ENCODE measurements at places on chromosomes 1 and 21.
A peak's percentile ranks its signal among the peaks of the same experiment; 100 is the strongest.

DNA sequence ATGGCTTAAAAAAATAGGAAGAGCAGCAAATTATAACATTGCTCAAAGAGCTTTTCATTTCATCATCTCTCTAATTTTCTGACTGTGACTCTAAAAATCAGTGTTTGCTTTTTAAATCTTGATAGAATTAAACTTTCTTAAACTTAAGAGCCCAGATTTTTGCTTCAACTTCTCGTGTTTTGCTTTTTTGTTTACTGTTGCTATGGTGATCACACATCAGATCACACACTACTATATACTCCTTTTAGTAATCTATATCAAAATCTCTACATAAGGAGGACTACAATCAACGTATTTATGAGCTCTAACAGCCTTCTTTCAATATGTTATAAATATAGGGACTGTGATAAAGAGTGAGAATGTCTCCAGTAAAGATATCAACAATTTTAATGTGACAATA is 537.3 kb downstream of the KCNT2 start:
- no peak for DNase-seq

GRCh38 chr1:232344791-232345399 is 285.0 kb downstream of the SIPA1L2 start:
- no peak for DNase-seq

DNA sequence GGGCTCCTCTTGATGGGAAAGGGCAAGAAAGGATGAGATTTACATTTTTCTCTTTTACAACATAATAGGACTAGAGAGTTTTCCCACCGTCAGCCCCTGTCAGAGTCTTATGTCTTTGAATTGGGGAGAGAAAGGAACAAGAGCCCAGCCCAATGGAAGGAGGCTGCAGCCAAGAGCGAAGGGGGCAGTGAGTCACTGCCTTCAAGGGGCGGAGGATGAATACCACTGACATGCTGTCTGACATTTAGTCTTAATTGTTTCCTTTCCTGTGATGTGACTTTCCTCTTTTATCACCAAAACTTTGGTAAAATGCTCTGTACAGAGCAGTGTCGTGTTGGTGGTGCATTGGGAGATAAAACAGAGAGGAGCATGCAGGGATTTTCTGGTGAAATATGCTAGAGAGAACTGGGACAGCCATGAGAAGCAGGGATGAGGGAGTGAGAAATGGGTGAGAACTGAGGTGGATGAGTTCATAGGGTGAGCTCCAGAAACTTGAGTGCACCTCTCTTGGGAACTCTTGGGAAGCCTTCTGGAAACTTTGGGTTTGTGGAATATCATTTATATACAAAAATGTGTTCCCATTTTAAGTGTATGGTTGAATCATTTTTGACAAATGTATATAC is 179.9 kb upstream of the FGGY start:
- DNase-seq: no peak

- DNase-seq: no peak
Observed at GRCh38 chr1:191620883-191621282, 537.4 kb upstream of the RGS18 start.

- no peak for DNase-seq
Observed at GRCh38 chr1:47547753-47548573, 110.1 kb downstream of the FOXD2 start.

- no peak for DNase-seq
Observed at GRCh38 chr1:241215683-241216082, 141.3 kb downstream of the RGS7 start.

- DNase-seq: no peak
Observed at GRCh38 chr1:219427403-219427802, 185.5 kb downstream of the ZC3H11B start.

- DNase-seq: no peak
Observed at GRCh38 chr1:46005594-46005993, 126.8 kb downstream of the PIK3R3 start.

DNA sequence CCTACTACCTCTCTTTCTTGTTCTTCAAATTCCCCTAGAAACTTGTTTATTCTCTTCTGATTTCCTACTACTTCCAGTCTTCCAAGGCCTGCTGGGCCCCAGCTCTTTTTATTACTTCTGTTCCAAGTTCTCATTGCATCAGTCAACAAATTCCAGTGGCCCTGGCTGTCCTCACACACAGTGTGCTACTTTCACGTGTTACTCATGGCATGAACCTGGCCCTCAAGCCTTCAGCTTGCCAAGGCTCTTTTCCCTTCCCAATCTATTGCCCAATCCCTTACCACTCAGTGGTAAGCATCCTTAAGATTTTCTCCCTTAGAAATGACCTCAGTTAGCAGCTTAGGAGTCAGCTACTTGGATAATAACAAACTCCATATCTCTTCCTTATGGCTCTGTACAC is 613.5 kb downstream of the LMO4 start:
- DNase-seq: no peak

DNA sequence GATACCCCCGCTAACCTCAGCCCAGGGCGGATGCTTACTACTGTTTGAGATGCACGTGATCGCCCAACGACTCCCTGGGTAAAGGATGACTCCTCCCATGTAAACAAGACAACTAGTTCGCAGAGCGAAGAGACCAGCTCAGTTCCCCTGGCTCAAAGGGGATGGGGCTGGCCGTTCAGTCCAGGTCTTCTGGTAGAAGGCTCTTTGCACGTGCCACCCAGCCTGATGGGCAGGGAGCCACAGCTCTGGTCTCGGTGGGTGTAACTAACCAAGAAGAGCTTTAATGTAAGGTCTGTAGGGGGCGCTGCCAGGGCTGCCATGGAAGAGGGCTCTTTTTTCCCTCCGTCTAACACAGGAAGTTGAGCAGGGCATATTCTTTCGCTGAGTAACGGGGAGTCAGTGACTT is 49.4 kb upstream of the PARP1 start:
- DNase-seq: no peak

GRCh38 chr21:44083631-44084291 is 23.4 kb upstream of the PWP2 start:
- DNase-seq: no peak

DNA sequence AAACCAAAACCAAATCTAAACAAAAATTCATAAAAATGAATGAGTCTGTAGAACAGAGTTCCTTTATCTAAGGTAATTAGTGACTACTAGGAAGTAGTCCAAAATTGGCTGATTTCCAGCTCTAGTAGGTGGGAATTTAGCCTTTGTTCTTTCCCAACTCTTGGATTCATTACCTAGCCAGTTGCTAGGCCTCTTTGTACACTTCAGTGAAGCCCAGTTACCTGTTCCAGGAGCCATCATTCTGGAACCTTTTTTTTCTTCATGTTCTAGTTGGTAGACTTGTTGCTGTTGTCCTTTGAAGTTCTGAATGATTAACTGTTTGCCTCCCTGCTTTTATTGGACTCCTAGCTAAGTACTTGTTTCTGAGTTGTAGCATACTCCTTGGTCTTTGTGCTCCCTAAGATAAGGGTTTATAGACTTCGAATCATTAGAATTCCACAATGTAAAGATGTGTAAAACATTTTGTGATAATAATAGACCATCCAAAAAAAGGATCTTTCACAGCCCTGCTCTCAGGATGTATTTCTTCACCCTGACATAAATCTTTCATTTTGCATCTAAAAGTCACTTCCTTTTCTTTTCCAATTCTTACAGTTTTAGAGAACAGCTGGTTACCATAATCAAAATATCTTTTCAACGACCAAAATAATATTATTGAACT is 9.8 kb downstream of the PLA2G4A start:
- no peak for DNase-seq

GRCh38 chr1:229751610-229752009 is 125.6 kb downstream of the URB2 start:
- no peak for DNase-seq

DNA sequence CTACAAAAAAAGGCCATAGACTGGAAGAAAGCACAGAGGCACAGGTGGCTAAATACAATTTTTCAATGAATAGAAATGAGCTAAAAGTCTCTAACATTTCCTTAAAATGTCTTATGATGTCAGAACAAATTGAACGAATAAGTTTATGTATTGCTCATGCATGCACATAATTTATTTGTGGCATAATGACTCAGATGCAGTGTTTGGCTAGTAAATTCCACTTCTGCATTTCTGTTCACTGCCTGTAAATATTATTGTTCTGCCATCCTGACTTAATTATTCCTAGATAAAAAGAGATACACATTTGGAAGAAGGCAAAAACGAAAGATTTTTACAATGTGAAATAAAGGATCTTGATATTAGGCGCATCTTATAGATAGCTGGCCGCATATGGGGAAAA is 26.6 kb upstream of the EXO1 start:
- DNase-seq: no peak

DNA sequence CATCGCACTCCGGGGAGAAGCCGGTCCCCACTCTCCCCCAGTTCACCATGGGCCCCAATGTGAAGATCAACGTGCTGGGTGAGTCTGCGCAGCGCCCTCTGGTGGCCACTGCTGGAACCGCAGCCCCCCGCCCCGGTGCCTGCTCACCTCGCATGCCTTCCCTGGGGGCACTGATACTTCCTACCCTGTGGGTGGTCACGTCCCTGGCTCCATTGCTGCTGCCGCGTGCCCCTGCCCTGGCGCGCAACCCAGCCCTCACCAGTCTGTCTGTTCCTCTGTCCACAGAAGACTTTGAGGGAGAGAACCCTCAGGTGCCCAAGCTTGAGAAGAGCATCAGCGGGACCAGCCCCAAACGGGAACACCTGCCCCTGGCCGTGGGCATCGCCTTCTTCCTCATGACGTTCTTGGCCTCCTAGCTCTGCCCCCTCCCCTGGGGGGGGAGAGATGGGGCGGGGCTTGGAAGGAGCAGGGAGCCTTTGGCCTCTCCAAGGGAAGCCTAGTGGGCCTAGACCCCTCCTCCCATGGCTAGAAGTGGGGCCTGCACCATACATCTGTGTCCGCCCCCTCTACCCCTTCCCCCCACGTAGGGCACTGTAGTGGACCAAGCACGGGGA is 7.6 kb downstream of the EFNA3 start:
- peak; percentile 89 for DNase-seq

DNA sequence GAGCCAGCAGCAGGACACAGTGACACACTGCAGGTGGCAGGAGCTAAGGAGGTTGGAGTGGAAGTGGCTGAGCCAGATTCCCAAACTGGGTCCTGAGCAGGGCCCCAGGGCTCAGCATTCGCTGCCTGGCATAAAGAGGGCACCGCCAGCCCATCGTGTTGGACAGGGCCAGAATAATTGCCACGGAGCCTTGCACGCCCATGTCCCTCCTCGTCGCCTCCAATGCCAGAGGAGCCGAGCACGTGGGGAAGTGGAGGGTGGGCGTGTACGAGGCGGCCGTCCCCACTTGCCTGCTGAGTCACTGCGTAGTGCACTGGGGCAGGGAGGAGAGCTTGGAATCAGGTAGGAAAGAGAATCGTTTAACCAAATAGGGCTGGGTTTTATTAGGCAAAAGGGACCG is 26.1 kb upstream of the LRRC47 start:
- DNase-seq: no peak

GRCh38 chr21:14321042-14321441 is 61.9 kb downstream of the HSPA13 start:
- no peak for DNase-seq

DNA sequence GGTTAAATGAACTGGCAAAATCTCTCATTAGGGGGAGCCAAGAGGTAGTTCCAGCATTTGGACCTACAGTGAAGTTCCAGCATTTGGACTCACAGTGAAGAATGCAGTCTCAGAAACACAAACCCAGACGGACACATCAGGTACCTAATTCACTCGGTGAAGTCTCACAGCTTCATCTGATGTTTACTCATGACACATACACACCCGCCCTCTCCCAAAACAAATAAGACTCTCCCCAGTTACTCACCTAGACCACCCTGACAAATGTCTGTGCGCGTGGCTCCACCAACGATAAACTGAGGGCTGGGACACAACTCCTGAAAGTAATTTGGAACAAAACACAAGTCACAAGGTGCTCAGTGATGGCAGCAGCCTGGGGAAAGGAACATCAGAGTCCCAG is 11.4 kb downstream of the CAPN8 start:
- no peak for DNase-seq

DNA sequence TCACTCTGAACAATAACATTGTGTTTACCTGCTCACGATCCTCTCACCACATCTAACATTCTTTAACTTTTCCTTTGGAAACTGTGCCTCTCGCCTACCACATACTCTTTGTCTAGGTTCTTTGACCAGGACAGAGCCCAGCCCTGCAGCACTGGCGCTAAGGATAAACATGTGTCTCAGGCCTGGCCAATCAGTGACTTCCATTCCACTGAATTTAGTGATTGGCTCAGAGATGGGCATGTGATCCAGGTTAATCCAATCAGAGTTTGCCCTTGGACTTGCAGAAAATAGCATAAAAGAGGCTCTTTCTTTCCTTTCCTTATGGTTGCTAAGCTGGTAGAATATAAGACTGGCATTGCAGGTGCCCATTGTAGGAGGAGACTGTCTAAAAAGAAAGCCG is 605.7 kb downstream of the MATN1 start:
- DNase-seq: no peak

DNA sequence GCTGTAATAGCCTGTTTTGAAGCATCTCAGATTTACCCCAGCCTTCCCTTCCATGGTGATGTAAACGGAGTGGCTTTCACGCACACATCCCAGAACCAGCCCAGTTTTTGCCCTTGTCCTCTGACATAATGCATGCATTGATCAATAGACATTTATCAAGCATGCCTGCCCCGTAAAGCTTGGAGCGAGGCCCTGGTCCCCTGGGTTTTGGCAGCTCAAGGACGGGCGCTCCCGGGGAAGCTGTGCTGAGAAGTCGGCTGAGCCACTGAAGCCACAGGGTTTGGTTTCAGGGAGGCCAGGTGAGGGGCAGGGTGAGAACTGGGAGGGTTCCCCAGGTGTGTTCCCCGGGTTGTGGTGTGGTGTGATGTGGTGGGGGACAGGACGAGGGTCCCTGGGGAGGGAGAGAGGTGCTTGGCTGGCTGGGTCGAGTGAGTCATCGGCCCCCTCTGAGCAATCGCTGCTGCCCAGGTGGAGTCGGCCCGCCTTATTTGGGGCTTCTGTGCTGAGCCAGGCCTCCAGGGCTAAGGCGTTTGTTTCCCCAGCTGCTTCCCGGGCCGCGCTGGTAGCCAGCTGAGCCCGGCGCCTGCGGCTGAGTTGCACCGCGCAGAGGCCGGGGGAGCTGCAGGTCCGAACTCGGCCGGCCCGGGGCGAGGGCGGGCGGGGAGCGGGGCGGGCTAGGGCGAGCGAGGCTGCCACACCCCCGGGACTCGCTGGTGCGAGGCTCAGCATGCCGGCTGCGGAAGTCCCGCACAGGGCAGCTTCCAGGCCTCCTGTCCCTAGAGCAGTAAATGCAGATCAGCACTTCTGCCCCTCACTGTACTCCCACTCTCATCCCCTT is 23.6 kb downstream of the ATP2B4 start:
- peak; percentile 40 for DNase-seq

DNA sequence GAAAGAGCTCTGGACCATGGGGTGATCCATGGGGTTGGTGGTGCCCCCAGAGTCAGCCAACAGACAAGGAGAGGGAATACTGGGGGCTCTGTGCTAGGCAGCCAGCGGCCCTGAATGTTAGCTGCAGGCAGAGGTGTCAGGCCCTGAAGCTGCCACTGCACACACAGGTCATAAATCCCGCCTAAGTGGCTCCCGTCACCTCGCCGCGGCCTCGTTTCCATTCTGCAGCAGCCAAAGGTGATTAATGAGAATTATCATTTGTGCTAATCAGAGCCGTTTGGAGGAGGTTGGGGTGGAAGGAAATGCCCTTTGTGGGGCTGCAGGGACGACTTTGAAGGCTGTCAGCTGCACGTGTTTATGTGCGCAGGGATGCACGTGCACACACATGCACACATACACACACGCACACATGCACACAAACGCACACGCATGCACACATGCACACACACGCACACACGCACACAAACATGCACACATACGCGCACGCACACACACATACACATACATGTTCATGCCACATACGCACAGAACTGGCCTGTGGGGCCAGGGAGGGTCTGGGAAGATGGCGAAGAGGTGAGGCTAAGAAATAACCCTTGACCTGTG is 88.8 kb upstream of the ARHGEF16 start:
- DNase-seq: no peak
